HL-60 (cell line): ENCODE measurements at places on chromosomes 5 and 9.

DNA sequence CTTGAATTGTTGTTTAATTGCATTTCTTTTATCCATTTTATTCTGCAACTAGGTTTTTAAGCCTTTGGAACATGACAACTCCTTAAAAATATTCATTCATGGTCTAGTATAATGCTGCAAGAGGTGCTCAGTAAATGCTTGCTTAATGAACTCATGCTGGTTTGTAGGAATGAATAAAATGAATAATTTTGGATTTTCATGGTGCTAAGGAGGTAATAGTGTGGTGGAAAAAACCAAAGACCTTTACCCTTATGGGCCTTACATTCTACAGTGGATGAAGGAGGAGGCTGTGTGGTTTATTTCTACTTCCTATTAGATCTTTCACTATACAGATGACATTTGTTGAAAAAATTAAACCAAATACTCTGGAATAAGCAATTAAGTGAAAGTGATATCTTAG is 43.4 kb downstream of the LRRTM2 start:
- DNase-seq = no peak

DNA sequence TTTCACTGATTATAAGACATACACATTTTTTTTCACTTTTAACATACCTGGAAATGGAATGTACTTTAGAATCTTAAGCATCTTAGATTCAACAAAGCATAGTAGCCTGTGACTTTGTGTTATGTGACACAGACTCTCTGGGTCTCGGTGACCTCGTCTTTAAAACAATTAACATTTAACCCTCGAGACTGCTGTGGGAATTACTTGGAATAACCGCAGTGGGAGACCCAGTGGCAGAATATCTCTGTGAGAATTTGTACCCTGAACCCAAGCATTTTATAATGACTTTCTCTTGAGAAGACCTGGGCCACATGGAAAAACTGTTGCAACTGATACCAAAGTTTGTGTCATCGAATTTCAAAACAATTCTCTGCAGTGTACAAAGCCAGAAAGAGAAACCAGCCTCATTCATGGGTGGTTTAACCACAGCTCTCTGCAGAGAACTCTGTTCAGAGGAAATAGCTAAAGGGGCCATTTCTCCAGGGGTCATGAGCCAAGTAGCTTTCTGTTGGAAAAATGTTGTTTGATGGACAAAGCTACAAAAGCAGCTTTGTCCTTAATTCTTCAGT is 10.0 kb upstream of the RETREG1 start:
- DNase-seq = peak; percentile 88

GRCh38 chr9:106964329-106964728 is 101.4 kb downstream of the ZNF462 start:
- DNase-seq = no peak

DNA sequence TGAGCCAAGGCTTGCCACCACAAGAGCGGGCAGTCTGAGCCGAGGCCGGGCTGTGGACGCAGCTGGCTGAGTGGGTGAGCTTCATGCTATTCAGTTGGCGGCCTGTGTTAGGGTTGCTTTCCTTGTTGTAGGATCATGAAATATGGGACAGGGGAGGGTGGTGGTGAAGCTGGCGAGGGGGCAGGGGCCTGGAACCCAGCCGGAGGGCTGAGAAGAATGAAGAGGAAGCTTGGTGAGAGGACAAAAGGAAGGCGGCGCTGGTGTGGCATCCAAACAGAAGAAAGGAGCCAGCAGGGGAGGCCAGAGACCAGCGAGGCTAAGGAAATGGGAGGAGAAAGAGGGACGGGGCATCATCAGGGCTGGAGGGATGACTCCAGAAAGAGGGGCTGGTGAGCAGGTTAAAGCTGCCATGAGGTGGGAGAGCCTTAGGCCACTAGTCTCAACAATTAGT is 18.3 kb downstream of the RALGPS1 start:
- DNase-seq = no peak

- DNase-seq = no peak
Observed at GRCh38 chr5:17113174-17113958, 104.1 kb upstream of the BASP1 start.

GRCh38 chr5:167665841-167666375 is 625.5 kb upstream of the WWC1 start:
- no peak for DNase-seq

DNA sequence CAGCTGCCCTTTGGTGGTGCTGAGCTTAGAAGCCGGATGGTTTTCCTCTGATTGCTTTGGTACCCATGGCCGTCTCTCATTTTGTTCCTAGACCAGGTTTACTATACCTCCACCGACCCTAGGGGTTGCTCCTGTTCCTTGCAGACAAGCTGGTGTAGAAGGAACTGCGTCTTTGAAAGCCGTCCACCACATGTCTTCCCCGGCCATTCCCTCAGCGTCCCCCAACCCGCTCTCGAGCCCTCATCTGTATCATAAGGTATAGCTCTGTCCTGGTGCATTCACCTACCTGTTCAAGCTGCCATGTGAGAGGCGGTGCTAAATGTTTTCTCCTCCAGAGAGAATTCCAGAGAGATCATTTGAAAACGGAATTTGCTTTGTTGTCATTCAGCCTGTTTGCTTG is 39.5 kb downstream of the TENT4A start:
- DNase-seq = no peak

DNA sequence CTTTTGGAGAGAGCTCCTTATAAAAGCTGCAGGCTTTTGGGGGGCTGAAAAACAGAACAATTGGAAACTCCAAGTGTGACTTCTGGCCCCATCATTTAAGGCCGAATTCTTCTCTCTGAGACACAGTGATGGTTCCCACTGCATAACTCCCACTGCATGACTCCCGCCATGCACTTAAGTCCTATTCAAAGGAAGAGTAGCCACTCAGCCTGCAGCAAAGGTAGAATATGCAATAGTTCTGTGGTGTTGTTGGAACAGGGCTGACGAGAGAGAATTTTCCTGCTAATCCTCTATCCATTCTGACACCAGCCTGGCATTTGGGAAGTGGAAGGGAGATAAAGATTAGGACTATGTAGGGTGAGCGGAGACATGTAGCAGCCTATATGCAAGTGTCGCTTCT is 185.6 kb upstream of the ZNF462 start:
- DNase-seq = no peak

DNA sequence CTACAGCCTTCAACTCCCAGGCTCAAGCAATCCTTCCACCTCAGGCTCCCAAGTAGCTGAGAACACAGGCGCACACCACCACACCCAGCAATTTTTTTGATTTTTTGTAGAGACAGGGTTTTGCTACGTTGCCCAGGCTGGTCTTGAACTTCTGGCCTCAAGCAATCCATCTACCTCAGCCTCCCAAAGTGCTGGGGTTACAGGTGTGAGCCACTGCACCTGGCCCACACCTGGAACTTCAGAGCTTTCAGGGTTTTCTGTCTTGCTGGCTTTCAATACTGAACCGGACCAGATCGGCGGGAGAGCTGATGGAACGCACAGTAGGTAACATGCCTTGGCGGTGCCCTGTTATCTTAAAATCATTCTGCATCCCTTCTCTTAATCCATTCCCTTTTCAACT is 30.8 kb downstream of the IPPK start:
- no peak for DNase-seq

DNA sequence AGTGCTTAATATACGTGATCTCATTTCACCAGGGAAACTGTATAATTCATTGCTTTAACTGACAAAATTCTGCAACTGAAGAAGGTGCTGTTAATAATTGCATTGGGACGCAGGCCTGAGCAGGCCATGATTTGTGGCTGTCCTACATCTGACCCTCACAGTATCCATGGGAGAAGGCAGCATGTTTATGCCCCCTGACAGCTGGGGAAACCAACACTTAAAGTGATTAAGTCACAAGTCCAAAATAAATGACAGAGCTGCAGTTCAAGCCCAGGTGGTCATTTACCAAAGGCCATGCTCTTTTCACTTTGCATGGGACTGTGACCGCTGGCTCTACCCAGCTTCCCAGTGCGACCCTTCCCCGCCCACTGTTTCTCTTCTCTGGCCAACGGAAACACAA is 30.5 kb upstream of the KCNMB1 start:
- DNase-seq = no peak

GRCh38 chr5:157918811-157919742 is 60.1 kb upstream of the CLINT1 start:
- no peak for DNase-seq

DNA sequence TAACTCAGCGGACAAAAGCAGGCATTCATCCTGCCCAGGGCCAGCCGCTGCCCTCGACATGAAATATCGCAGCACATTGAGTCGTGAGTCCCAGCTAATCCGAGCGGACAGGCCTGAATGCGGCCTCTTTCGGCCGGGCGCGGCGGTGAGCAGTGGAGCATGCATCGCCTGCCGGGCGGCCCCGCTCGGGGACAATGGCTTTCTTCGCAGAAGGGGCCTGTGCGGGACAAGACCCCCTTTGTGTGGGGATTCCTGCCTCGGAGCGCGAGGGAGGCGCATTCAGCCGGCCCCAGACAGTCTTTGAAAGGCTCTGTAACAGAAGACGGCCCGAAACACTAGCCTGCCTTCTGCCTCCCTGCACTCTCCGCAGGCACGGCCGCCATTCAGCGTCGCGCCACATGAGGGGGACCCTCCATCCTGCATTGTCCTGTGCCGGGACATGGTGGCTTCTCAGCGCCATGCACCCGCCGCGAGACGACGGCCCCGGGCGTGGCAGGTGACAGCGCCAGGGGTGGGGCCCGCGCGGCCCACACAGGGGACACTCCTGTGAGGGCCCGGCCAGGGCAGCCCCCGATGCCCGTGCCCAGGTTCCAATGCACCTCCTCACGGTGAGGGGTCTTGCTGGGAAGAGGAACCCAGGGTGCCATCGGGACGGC is 52.0 kb downstream of the EXD3 start:
- no peak for DNase-seq

DNA sequence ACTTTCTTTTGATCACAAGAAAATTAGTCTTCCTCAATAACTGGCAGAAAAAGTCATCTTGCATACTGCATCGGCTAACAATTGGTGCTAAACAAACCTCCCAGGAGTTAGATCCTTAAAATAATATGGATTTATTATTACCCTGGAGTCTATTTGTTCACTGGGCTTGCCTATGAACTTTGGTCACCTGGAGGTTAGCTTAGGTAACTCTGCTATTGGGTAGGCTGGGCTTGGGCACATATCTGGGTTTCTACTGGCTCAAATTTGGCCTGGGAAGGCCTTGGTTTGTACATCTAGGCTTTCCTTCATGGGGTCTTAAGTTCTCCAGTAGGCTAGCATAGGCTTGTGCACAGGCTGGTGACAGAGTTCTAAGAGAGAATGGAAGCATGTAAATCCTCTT is 279.9 kb downstream of the RASEF start:
- no peak for DNase-seq

- no peak for DNase-seq
Observed at GRCh38 chr9:7212101-7212500, 454.3 kb downstream of the KDM4C start.
